ENCODE measurements at places on chromosomes 6 and 20. TPM values are rescaled to one million over a fixed set of nuclear protein-coding genes. Genes with fewer than 3 reads are reported as not detected.

The APOBEC2 gene
- not detected for total RNA-seq

The RAET1L gene
- 3.2 TPM for total RNA-seq

The AVP gene
- total RNA-seq = not detected

The BPIFA1 gene
- not detected for total RNA-seq

The CALHM6 gene
- 6.2 TPM for total RNA-seq

The OR2H1 gene
- not detected for total RNA-seq

The PLN gene
- total RNA-seq = 24.1 TPM

The C6orf15 gene
- total RNA-seq = not detected

DNA sequence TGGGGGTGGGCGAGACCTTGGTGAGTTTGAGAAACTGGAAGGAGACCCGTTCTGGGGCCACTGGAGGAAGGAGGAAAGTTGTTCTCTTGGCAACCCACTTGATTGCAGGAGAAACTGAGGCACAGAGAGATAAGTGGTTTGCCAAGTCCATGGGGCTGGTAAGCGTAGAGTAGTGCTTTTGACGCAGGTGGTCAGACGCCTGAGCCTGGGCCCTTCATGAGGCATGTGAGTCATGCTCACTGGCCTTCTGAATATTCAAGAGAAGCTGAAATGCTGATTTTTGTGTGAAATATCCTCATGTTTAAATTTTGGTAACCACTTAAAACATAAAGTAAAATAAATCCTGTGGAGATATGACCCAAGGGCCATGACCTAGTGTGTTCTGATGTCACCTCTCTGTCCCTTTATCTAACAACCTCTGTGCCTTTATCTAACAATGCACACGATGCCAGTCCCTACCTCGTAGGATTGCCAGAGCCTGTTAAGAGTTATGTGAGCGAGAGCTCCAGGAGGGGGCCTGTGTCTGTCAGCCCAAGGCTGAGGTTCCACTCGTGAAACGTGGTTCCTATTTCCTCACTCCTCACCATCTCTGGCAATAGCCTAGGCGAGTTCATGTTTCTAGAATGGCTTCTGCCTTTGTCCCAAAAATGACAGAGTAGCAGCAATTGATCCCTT lies 32.8 kb upstream of the PMEPA1 start:
- H3K4me3 ChIP-seq = no peak overlapping the region
- DNase-seq = no peak
- H3K4me1 ChIP-seq = no peaks in the 10 kb centered on the region

GRCh38 chr6:109762166-109762565 lies 71.1 kb downstream of the FIG4 start:
- no peaks in the 10 kb centered on the region for H3K27me3 ChIP-seq
- H3K4me3 ChIP-seq = no peak overlapping the region

DNA sequence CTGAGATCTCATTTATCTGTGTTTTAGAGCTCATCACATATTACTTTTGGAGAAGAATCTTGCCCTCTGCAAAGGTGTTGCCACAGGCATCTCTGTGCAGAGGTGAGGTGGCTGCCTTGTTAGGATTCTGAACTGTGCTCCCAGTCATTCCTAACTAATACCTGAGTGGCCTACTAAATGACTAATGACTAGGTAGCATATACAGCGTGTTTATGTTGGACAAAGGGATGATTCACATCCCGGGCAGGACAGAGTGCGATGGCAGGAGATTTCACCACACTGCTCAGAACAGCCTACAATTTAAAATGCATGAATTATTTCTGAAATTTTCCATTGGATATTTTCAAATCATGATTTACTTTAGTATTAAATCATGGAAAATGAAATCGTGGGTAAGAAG lies 23.1 kb upstream of the CGA start:
- no peak overlapping the region for H3K27ac ChIP-seq
- no peaks in the 10 kb centered on the region for H3K27me3 ChIP-seq
- no peaks in the 10 kb centered on the region for H3K4me1 ChIP-seq

DNA sequence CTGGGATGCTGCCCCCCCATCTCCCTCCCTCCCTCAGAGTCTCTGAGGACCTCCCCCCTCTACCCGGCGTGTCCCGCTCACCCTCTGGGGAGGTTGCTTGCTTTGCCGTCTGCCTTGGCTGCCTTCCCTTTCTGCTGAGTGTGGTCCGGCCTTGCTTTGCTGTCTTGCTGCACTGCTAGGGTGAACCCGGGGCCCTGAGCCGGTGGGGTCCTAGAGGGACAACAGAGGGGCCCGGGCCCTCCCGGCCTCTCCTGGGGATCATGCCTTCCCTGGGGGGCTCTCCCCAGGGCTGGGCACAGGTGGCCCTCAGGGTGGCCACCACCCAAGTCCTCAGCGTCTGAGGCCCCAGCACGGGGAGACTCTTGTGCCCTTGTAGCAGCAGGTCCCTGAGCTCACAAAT lies 19.3 kb downstream of the SLCO4A1 start:
- no peak overlapping the region for H3K4me3 ChIP-seq
- no peak for DNase-seq

- H3K4me3 ChIP-seq = no peak overlapping the region
- no peak overlapping the region for H3K27ac ChIP-seq
- no peaks in the 10 kb centered on the region for H3K4me1 ChIP-seq
- DNase-seq = peak; percentile 79
- peaks cover 73% of the 10 kb centered on the region for H3K27me3 ChIP-seq
- H3K36me3 ChIP-seq = no peaks in the 10 kb centered on the region
These were observed 2.5 kb upstream of the BHLHE23 start for GRCh38 chr20:63009045-63009961.

DNA sequence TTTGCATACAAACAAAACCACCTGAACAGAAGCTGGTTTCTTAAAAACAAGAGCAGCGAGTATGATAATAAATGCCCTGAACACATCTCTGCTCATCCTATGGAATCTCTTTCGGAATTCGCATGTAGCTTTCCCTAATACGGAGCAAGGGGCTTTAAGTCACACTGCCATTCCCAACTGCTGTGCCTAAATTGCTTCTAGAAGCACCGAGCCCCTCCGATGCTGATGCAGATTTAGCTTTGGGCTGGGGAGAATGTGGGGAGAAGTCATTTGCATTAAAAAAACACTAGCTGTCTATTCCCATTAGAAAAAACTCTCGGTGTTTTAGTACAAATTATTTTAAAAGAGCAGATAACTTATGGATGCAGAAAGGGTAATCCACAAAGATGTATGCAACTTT lies 76.9 kb downstream of the CD83 start:
- no peak overlapping the region for H3K4me3 ChIP-seq
- H3K4me1 ChIP-seq = no peaks in the 10 kb centered on the region
- no peaks in the 10 kb centered on the region for H3K36me3 ChIP-seq
- H3K27me3 ChIP-seq = no peaks in the 10 kb centered on the region

DNA sequence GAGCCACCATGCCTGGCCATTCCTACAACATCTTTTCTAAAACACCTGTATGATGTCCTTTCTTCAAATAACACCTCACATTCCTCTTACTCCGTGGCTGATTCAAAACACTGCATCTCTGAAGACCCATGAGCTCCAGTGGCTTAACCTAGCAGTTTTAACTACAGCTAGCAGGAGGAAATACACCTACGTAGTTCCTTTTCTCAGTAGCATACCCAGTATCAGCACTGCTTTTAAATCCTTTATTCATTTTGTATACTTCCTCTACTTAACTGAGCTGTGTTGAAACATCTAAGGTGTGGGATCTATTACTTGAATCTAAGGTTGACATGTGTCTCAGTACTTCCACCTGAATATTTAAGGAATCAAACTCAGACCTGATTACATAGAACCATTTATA lies 113.6 kb upstream of the CCDC28A start:
- no peak overlapping the region for H3K4me3 ChIP-seq
- DNase-seq = no peak
- H3K27ac ChIP-seq = no peak overlapping the region
- H3K36me3 ChIP-seq = no peaks in the 10 kb centered on the region
- no peaks in the 10 kb centered on the region for H3K4me1 ChIP-seq
- no peaks in the 10 kb centered on the region for H3K27me3 ChIP-seq

GRCh38 chr6:13979284-13980171 lies 54.8 kb downstream of the RNF182 start:
- no peaks in the 10 kb centered on the region for H3K4me1 ChIP-seq
- no peaks in the 10 kb centered on the region for H3K27me3 ChIP-seq
- H3K4me3 ChIP-seq = no peak overlapping the region
- H3K36me3 ChIP-seq = no peaks in the 10 kb centered on the region

GRCh38 chr6:153831350-153832078 lies 207.5 kb upstream of the OPRM1 start:
- DNase-seq = no peak
- no peak overlapping the region for H3K27ac ChIP-seq
- H3K36me3 ChIP-seq = no peaks in the 10 kb centered on the region
- no peaks in the 10 kb centered on the region for H3K4me1 ChIP-seq
- H3K4me3 ChIP-seq = no peak overlapping the region

GRCh38 chr6:16758163-16758975 lies 2.9 kb downstream of the ATXN1 start:
- H3K27ac ChIP-seq = peak overlapping the region; percentile 97
- peaks cover 26% of the 10 kb centered on the region for H3K4me1 ChIP-seq
- H3K4me3 ChIP-seq = no peak overlapping the region
- H3K27me3 ChIP-seq = no peaks in the 10 kb centered on the region
- DNase-seq = peak; percentile 27
- no peaks in the 10 kb centered on the region for H3K36me3 ChIP-seq

GRCh38 chr6:62740596-62740995 lies 454.6 kb upstream of the KHDRBS2 start:
- no peak overlapping the region for H3K4me3 ChIP-seq
- no peaks in the 10 kb centered on the region for H3K4me1 ChIP-seq
- no peaks in the 10 kb centered on the region for H3K36me3 ChIP-seq
- no peaks in the 10 kb centered on the region for H3K27me3 ChIP-seq

- peak overlapping the region; percentile 27 for H3K27ac ChIP-seq
- DNase-seq = no peak
- no peaks in the 10 kb centered on the region for H3K27me3 ChIP-seq
- no peak overlapping the region for H3K4me3 ChIP-seq
- no peaks in the 10 kb centered on the region for H3K36me3 ChIP-seq
These were observed 244.8 kb downstream of the DLL1 start for GRCh38 chr6:170045981-170046667.

DNA sequence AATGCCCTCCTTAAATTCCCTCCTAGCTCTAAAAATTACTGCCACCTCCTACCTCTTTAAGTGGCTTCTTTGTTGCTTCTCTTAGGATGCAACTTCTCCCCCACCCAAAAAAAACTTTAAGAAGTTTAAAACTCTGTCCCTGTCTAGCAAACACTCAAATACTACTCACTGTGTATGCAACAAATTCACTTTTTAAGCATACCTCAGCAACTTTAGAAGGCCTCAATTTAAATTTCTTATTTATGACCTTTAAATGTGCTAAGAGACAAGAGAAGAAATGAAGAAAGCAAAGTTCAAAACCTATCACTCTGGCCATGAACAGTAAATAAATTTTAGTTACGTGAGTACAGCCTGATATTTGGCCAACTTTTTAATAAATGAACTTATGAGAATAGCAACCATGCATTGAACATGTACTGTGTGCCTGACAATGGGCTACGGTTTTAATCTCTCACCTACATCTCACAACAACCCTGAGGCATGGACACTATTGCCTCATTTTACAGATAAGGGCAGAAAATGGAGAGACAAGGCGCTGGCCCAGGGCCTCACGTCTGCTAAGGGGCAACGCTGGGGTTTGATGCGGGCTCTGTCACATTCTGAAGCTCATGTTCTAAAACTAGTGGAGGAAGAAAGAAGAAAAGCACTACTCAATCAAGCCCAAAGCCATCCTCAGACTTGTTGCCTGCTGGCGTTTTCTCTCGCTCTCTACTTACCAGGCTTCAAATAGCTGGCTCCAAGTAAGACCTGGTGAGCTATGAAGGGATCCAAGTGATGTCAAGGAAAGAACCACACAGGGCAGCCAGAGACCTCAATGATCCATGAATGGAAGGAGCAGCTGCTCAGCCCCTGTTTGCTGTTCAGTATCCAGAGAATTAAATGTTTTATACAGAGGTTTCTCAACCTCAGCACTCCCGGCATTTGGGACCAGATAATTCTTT lies 99.8 kb downstream of the TBC1D7 start:
- H3K36me3 ChIP-seq = no peaks in the 10 kb centered on the region
- no peak overlapping the region for H3K4me3 ChIP-seq
- no peak for DNase-seq
- H3K27me3 ChIP-seq = no peaks in the 10 kb centered on the region
- H3K27ac ChIP-seq = no peak overlapping the region

- H3K27me3 ChIP-seq = no peaks in the 10 kb centered on the region
- peak overlapping the region; percentile 22 for H3K4me3 ChIP-seq
- DNase-seq = peak; percentile 39
- peaks cover 11% of the 10 kb centered on the region for H3K4me1 ChIP-seq
These were observed 29.3 kb downstream of the PTPRK start for GRCh38 chr6:128491100-128491581.

DNA sequence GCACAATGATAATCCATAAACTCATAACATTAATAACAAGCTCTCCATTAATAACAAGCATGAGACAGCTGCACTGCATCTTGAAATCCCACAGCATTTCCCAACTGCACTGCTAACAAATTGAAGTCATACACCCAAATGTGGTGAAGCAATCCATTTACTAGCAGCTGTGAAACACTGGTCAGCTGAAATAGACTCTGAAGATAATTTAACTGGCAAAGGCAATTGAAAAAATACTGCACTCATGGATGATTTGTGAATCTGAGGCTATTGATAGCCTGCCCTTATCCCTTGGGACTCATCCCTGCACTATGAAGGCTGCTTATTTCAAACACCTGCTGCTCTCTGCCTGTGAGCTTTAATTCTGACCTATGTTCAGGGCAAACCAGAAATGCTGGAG lies 49.1 kb upstream of the PLCB1 start:
- no peak for DNase-seq
- no peaks in the 10 kb centered on the region for H3K36me3 ChIP-seq
- no peaks in the 10 kb centered on the region for H3K4me1 ChIP-seq
- H3K27me3 ChIP-seq = no peaks in the 10 kb centered on the region

DNA sequence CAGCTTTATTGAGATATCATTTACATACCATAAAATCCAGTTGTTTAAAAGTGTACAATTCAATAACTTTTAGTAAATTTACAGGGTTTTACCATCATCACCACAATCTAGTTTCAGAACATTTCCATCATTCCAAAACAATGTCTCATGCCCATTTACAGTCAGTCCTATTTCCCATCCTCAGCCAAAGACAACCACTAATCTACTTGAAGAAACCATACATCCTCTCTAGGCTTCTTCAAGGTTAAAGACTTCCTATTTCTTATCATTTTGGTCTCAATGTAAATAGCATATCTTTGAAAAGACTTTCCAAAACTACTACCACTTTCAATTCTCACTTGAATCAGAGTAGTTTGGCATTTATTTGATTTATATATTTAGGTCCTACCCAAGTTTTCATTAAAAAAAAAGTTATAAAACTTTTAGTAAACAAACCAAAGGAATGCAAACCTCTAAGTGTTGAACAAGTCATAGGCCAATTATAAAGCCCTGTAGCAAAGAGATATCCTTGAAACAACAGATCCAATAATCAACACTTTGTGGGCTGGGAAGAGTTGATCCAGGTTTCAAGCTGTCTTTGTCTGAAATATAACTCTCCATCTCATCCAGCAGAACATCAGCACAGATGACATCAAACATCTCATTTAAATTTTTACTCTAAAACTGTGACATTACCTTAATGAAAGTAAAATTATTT lies 211.3 kb upstream of the RUNX2 start:
- no peaks in the 10 kb centered on the region for H3K4me1 ChIP-seq
- no peaks in the 10 kb centered on the region for H3K36me3 ChIP-seq
- H3K4me3 ChIP-seq = no peak overlapping the region
- no peaks in the 10 kb centered on the region for H3K27me3 ChIP-seq

- H3K4me1 ChIP-seq = peaks cover 32% of the 10 kb centered on the region
These were observed 572 bp downstream of the SLC2A4RG start for GRCh38 chr20:63740070-63740626.
